Pulmonary artery endothelial cell (primary cell): ENCODE measurements at places on chromosomes 16 and 17.

DNA sequence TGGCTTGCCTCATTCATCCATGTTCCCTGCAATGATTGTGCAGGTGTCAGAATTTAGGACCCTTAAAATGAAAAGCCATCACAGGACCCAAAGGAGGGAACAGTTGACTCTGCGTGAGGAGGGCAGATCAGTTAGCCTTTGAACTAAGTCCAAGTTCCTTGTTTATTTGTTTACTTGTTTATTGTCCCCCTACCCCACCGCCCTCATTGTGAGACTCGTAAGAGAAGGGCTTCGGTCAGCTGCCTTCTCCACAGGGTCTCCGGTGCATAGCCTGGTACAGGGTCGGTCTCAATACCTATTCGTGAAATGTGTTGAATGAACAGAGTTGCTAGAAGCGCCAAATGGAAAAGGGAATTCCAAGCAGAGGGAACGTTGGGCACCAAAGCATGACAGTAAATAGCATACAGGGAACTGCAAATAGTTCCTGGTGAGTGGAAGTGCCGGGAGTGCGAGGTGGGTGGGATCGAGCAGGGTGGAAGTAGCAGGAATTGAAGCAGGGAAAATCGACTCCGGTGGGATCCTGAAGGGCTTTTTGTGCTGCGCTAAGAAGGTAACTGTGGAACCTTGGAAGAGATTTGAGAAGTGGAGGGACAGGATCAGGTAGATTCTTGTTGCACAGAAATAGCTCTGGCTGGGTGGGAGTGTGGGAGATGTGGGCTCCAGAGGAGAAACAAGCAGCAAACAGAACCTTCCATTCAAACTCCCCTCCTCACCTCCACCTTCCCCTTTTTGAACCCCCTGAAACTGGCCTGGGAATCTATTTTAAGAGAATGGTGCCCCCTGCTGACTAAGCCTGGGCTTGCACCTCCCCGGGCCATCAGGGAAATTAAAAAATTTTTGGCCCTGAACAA lies 12.7 kb downstream of the SLC35B1 start:
- no peak for DNase-seq

DNA sequence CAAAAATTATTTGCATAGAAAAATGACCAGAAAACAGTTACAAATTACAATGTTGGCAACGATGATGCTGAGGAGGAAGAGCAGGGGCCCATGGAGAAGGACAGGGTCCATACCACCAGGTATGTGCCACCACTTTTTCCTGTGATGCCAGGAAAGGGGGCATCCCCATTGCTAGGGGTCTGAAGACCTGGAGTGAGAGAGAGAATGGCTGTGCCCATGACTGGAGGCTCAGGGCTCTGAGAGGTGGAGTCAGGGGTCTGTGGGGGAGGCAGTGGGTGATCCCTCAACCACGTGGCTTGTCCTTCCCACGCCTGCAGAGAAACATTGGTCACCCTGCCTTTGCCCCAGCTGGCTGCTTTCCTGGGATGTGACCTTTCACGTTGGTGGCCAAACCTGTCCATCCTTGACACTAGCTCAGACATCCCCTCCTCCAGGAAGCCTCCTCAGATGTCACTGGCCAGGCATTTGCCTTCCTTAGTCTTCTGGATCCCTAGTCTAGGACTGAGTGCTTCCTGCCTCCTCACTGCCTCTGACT lies 51.4 kb downstream of the SOCS1 start:
- DNase-seq = no peak

DNA sequence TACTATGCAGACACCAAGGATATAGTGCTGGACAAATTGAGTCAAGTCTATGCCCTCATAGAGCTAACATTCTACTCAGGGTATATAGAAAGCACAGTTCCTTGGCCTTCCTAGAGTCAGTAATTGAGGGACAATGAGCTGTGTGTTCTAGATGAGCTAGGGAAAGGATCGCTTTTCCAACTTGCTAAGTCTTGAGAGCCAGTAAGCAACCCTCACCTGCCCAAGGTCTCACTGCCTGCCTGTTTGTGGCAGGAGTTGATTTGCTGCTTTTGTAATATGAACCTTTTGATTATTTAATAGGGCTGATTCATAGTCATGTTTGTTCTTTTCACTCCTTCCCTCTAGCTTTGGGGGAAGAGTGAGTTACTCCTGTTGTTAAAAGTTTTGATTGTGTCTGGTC lies 6.5 kb downstream of the DDX42 start:
- no peak for DNase-seq

GRCh38 chr17:15918661-15919259 lies 26.2 kb upstream of the ADORA2B start:
- DNase-seq = no peak

DNA sequence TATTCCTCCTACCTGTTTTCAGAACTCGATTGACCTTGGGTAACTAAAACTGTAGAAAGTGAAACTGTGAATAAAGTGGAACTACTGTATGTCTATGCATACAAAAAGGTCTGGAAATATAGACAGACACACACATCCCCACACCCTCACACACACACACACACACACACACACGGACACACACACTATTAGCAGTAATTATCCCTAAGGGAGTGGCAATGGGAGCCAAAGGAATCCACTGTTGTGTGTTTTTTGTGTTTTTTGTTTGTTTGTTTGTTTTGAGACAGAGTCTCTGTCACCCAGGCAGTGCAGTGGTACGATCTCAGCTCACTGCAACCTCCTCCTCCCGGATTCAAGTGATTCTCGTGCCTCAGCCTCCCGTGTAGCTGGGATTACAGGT lies 26.6 kb upstream of the SRCIN1 start:
- no peak for DNase-seq

- DNase-seq = peak; percentile 11
These were observed 135.8 kb downstream of the WWOX start for GRCh38 chr16:78235168-78235800.

- no peak for DNase-seq
These were observed 181.1 kb upstream of the C16orf82 start for GRCh38 chr16:26885674-26886073.

DNA sequence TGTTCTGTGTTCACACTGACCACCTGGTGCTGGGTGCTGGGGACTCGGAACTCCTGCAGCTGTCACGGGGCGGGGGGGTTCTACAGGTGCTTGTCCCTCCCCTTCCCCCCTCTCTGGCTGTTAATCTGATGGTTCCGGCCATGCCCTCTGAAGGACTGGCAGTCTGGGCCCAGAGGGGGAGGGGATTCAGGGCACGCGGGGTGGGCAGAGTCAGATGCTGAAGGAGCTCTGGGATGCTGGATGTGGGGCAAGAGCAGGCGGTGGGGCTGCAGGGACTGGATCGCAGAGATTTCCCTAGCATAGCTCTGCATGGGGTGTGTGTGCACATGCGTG lies 5.4 kb upstream of the TBX21 start:
- DNase-seq = no peak

GRCh38 chr16:60485872-60486489 lies 1550.3 kb downstream of the CDH8 start:
- no peak for DNase-seq
